ENCODE measurements at places on chromosomes 7 and 10.

GRCh38 chr7:38584443-38585210 lies 46.5 kb downstream of the AMPH start:
- DNase-seq: no peak

GRCh38 chr10:61634746-61635145 lies 28.0 kb upstream of the CABCOCO1 start:
- no peak for DNase-seq

DNA sequence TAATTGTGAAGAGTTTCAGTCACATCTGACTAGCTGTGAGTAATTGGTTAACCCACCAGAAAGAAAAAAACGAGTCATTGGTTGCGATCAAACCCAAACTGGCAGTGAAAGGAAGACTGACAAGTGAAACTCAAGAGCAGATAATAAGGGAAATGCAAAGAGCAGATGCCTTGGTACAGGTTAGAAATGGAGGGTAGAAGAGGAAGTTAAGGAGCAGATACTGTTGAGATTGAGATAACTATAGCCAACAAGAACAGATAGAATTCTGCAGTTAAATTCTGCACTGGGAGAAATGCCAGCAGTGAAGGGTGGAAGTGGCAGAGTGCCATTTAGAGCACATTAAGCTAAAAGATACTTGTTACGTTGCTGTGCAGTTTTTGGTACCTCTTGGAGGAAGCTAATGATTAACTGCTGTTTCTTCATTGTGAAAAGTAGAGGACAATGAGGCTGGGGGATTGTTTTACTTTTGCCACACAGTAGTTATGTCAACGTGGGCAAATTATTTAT lies 65.8 kb downstream of the CDK13 start:
- DNase-seq: no peak

GRCh38 chr10:121935702-121936101 lies 7.9 kb upstream of the ATE1 start:
- DNase-seq: no peak

DNA sequence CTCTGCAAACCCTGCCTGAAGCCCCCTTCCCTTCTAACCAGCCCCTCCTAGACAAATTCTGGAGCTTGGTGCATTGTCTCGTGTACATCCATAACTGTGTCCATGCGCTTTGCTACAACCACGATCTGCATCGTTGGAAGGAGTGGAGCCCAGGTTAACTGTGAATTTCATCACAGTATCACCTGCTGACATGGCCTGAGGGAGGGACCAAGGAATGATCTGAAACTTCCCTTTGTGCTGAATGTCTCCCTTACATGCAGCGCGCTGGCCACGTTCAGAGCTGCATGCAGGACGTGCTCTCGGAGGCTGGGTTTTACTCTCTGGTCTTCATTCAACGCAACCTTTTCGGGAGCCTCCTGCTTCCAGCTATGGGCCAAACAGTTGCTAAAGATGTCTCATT lies 222.3 kb downstream of the CUX1 start:
- DNase-seq: no peak

DNA sequence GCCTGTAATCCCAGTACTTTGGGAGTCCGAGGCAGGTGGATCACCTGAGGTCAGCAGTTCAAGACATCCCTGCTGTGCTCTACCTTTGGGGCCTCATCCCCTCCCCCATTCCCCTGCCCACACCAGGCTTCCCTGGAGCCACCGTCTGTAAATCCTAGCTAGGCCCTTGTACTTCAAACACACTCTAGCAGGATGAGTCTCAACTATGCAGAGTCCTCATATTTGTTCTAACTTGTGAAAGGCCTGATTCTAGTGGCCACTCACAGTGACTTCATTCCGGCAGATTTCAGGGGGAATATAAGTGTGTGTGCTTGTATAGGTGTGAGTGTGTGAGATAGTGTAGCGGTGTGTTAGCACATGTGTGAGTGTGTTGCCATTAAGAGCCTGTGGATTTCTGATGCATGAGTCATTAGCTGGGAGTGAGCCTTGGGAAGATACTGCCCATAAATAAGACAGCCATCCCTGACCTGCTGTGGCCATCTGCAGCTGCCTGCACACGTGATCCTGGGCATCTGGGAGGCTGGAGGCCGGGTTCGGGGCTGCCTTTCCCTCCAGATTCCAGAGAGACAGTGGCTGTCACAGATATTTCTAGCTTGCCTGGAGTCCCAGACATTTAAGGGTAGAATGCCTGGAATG lies 1.7 kb upstream of the NEURL1 start:
- DNase-seq: no peak

DNA sequence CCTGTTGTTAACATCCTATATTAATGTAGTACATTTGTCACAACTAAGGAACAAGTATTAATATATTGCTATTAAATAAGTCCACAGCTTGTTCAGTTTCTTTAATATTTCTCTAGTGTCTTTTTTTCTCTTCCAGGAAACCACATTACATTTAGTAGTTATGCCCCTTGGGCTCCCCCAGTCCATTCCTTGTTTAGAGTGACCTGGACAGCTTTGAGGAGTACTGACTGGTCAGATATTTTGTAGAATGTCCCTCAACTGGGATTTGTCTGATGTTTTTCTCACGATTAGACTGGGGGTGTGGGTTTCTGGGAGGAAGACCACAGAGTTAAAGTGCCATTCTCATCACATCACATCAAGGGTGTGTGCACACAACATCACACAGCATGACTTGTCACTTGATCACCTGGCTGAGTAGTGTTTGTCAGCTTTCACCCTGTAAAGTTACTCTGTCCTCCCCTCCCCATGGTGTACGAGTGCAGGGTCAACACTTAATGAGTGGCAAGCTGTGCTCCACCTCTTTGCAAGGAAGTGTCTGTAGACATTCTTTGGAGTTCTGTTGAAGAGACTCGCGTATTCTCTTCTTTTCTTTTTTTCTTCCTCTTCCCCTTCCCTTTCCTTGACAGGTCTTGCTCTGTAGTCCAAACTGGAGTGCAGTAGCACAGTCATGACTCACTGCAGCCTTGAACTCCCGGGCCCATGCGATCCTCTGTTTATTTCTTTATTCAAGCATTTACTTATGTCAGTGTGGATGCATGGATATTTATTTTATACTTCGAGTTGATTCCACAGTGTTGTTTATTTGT lies 10.2 kb downstream of the LMTK2 start:
- no peak for DNase-seq

DNA sequence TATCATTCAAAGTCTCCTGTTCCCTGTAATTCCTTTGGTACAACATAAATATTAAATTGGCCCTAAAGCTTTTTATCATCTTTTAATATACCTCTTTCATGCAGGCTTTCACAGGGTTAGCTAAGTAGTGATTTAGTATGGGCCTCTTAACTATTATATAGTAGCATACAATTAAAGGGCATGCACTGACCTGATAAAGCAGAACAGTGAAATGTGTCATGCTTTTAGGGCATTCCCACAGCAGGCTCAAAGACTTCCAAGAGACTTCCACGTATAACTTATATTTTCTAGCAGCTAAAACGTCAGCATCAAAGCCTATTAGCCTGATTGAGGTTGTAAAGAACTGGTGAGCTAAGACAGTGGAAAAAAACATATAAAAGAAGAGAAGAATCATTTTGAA lies 35.3 kb downstream of the SAMD8 start:
- no peak for DNase-seq

- no peak for DNase-seq
These were observed 707.2 kb downstream of the MAGI2 start for GRCh38 chr7:78746301-78746700.

DNA sequence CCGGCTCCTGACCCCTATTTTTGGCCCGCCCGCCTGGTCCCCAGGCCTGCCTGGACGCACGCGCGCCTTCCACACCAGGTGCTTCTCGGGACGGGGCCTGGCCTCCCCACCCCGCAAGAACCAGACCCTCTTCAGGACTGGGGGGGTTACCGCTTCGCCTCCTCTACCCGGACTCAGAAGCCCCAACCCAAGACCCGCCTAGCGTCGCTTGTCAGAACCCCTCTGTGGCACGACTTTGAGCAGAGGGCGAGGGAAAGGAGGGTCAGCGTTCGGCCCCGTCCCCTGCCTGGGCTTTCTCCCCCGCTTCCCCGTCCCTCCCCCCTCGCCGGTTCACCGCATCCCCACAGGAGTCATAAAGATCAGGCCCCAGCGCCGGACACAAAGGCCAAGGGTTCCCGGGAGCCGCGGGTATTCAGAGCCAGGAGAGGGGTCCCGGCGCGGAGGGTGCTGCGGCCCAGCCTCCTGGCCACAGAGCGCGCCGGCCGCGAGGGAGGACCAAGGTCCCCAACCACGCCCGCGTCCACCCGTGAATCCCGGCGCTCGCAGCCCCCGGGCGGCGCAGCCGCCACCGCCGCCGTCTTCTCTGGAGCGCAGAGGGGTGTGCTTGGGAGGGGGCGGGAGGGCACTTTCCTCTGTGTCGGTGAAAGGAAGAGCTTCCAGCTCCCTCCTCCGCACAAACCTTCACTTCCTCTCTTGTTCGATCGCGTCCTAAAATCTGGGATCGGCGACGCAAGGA lies 351.9 kb downstream of the DNAJB6 start:
- DNase-seq: no peak

- DNase-seq: no peak
These were observed 34.1 kb downstream of the KNDC1 start for GRCh38 chr10:133194151-133194550.

- DNase-seq: no peak
These were observed 337.8 kb downstream of the ELMO1 start for GRCh38 chr7:37110660-37111424.

- no peak for DNase-seq
These were observed 47.2 kb downstream of the RHOBTB1 start for GRCh38 chr10:60896810-60897209.

DNA sequence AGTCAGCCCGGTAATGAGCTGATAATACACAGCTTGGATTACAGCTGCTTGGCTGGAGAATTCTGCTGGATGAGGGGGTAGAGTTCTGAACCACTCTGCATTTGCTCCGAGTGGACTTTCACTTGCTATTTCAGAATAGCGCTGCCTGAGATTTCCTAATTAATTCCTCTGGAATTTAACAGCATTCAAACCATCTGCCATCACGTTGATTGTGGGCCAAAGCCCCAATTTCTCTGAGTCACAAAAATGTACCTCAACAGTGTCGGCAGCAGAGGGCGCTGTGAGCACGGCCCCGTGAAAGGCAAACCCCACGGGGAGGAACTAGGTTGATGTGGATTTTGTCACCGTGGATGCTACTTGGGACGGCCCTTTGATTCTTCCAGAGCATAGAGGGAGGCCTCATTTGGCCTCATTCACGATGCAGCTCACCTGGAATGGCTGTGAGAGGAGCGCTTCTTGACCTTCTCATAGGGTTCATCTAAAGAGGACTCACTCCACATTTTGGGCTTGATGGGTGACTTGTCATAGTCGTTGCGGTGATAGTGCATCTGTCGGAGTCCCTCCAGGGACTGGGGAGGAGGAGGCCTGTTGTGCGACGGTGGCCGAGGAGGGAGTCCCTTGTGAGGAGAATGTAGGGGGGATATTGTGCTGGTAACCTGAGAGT lies 73.3 kb downstream of the PRPF18 start:
- no peak for DNase-seq

- no peak for DNase-seq
These were observed 1.3 kb downstream of the MBLAC1 start for GRCh38 chr7:100127866-100128636.

DNA sequence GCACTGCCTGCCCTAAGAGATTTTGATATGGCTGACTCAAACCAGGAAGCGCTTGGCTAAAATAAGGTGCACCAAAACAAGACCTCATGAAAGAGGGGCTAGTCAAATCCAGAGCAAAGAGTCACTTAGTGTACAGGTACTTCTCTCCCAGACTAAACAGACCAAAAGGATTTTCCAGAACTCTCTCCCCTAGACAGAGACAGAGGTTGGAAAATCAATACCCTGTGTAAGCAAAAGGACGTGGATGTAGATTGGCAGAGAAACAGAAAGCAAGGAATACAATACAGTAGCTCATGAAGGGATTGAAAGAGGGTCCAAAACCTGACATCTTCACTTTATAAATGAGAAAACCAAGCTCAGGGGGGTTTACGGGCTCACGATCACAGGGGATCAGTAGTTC lies 83.0 kb upstream of the LRRTM3 start:
- DNase-seq: no peak

DNA sequence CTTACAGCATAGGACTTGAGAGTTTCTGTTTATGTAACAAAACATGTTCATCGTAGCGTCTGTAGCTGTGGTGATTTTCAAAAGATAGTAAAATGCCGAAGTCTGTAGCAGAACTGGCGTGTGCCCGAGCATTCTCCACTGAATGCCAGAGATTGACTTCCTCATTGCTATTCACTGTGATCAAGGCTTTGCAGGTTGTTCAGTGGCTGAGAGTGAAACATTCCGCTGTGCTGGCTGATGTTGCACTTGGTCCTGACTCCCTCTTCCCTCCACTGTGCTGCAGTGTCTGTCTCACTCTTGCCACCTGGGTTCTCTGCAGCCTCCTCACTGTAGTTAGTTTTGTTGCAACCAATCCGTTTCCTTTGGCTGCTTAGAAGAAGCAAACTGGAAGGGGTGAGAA lies 37.6 kb downstream of the FHIP2A start:
- no peak for DNase-seq

DNA sequence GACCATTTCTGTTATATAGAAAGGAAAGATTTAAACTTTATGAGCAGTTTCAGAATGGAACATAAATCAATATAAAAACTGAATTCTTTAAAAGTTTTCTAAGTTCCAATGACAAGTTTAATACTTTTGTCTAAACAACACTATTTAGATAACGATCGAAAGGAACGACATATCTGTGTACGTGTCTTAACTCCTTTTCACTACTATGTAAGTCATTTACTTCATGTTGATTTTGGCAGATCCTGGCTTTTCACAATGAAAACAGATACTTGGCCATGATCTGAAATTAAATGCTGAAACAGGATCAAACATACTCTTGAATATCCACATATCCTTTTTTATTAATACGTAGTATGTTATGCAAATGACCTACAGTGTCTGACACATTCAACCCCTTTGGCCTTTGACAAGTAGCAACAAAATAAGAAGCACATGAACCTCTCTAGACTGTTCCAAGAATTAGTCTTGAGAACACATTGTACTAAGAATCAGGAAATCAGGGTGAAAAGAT lies 41.9 kb downstream of the RNLS start:
- no peak for DNase-seq

DNA sequence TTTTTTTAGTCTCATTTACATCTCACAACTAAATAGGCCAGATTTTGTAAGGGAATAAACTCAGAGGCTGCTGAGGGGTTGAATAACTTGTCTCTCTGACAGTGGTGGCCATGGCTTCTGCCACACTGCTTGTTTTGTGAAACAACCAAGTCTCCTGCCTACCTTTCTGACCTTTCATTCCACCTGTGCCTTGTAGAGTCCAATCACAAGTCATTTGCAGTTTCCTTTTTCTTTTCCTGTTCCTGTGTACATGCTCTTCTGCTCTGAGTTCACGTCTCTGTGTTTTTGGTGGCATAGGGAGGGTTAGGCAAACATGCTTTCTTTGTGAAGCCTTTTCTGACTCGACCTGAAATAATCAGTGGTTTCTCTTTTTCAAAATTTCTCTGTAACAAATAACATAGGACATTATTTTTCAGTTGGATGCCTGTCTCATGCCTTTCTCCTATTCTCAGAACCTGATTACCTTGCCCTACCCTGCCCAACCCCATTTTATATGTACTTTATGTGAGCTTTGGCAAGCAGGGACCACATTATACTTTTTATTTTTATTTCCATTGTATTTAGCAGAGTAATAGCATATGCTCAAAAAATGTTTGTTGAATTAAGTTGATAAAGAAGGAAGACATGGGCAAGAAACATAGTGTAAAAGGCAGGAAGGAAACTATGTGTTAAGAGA lies 81.7 kb downstream of the HDAC9 start:
- DNase-seq: no peak
